ENCODE measurements at places on chromosomes 3 and 15.

- no peak for DNase-seq
Observed at GRCh38 chr15:83926116-83926515, 272.2 kb downstream of the ADAMTSL3 start.

- DNase-seq: no peak
Observed at GRCh38 chr3:128942161-128942952, 51.5 kb downstream of the CFAP92 start.

DNA sequence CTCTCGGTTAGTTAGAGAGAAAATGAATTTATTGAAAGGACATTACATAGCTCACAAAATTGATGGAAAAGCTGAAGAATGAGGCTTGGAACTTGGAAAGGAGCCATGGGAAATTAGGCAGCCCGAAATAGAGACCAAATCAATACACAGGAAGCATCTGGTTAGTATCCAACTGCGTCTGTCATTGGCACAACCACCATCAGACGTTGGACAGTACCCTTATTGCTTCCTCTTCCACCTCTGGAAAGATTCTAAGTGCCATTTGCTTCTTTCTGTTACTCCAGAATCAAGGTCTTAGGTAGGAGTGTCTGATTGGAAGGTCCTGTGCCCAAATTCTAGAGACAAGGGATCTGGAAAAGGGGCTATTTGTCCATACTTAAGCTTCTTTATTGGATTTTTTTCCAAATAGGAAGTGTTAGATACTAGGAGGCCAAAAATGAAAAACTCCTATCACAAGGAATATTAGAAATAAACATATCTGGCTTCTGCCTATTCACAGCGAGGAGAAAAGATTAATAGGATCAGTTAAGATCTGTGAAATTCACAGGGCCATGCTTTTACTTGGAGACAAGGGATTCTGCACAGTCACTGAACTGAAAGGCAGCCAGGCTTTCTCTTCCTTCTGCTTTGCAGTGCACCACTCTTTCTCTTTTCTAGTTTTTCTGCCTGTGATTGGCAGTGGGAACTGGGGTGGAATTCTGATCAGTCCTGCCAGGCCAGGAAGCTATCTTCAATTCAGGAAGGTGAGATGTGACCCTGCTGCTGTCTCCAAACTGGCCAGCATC lies 10.7 kb upstream of the HACD2 start:
- no peak for DNase-seq

GRCh38 chr3:31349001-31349748 lies 183.6 kb upstream of the STT3B start:
- no peak for DNase-seq

GRCh38 chr3:87247430-87247773 lies 20.3 kb downstream of the CHMP2B start:
- no peak for DNase-seq

DNA sequence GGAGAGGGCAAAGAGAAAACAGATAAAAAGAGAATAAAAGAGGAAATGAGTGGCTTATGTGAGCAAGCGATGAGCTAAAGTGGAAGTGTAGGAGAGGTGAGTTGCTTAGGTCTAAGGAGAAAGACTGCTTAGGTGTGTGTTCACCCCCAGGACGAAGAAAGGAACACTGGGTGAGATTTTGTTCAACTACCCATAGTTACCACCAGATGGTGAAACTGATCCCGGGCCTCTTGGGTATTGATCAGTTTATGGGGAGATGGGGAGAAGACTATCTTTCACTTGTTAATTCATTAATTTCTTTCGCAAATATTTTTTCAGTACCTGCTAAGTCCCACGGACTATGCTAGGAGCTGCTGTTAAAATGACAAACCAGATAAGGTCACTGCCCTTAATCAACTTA lies 33.9 kb downstream of the GAP43 start:
- no peak for DNase-seq

- DNase-seq: no peak
Observed at GRCh38 chr15:33138000-33138399, 56.5 kb downstream of the FMN1 start.

GRCh38 chr15:36432161-36432560 lies 147.3 kb upstream of the CDIN1 start:
- DNase-seq: peak; percentile 50

DNA sequence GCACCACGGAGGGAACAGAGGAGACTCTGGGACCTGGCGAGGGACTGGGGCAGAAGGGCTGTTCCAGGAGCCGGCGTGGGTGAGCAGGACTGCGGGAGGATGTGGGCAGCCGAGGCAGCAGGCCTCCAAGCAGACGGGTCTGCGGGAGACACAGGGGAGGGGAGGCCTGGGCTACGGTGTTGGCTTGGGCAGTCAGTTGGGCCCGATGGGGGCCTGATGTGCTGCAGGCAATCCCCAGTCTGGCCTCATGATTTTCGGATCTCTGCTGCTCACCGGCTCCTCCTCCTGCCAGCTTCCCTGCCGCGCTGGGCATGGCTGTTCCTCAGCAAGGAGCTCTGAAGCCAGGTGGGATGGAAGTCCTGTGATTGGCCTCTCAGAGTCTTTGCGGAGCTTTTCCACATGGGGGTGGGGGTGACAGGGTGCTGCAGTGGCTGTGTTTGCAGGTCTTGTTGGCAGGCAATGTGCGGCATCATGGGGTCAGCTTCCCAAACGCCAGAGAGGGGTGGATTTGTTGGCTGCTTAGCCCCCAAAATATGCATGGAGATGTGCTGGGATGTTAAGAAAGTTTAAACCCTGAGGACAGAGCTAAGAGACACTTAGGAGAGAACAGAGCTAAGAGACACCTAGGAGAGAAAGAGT lies 19.3 kb downstream of the MINAR1 start:
- DNase-seq: no peak

DNA sequence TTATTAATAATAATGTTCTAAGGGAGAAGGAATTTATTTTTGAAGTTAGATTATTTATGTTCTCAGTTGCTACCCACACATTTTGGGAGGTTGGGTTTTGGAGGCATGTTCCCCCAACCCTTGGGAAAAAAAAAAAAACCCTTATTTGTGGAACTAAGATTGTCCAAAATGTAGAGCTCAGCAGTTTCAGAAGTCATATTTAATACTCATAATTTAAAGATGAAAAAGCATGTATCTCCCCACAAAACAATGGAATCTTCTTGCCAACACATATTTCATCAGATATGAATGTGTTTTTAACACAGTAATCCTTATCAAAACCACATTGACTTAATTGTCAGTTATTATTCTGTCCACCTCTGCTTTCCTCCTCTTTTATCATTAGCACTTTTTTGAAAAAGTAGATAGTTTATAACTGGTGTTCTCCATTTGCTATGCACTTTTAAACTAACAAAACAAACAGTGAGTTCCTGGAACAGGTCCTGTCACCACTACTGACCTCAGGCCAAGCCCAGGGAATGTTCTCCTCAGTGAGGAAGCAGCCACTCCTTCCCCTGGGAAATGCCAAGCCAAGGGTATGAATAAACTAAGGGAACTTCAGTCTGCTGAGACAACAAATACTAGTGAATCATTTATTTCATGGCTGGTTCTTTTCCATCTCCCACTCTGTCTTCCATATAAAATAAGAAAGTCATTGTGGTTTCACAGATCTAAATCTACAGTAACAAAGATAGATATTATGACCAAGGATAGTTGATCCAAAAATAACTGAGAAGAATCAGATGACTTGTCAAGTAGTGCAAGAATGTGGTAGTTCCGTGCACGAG lies 414.4 kb upstream of the ALCAM start:
- peak; percentile 61 for DNase-seq

DNA sequence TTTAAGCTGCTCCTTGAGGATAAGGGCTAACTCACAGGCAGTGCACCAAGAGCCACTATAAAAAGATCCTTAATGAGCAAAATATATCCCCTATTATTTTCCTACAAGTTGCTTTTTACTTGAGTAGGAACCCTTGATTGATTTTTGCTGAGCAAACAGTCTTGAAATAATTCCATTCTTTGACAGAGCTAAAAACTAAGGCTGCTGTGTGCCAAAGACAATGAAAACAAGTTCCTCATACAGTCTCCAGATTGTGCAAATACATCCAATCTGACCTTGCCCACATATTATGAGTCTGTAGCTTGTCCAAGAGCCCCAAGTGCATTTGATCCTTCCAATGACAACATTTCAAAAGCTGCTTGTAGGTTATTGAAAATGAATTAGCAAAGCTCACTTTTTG lies 15.0 kb downstream of the PRKAR2A start:
- no peak for DNase-seq

DNA sequence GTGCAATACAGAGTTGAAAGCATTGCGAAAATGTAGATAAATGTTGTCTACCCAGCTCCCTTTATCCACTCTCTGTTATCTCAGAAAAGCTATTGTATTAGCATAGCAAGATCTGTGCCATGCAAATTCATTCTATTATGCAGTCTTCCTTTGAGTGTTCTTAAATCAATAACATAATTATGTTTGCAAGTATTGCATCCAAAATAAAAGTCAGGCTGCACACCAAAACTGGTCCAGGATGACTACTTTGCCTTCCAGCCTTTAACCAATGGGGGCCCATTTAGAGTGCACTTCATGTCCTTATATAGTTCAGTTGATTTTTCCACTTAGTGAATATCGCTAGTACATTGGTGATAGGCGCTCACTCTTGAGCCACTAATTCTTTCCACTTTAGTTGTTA lies 107.4 kb upstream of the MLF1 start:
- no peak for DNase-seq

- DNase-seq: no peak
Observed at GRCh38 chr3:105448338-105448982, 81.8 kb downstream of the ALCAM start.

DNA sequence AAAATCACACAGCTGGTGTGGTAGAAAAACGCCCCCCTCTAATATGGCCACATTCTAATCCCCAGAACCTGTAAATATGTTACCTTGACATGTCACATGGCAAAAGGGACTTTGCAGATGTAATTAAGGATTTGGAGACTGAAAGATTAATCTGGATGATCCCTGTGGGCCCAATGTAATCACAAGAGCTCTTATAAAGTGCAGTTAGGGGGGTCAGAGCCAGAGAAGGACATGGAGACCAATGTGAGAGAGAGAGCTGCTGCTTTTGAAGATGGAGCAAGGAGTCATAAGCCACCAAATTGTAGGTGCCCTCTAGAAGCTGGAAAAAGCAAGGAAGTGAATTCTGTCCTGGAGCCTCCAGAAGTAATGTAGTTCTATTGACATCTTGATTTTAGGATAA lies 152.6 kb downstream of the PEX5L start:
- DNase-seq: no peak

- DNase-seq: no peak
Observed at GRCh38 chr3:171389491-171389890, 70.7 kb downstream of the TNIK start.

GRCh38 chr3:160150525-160150924 lies 74.7 kb upstream of the C3orf80 start:
- peak; percentile 32 for DNase-seq

GRCh38 chr3:187610981-187611511 lies 59.1 kb downstream of the SST start:
- peak; percentile 63 for DNase-seq

GRCh38 chr15:29727871-29728270 lies 94.4 kb downstream of the TJP1 start:
- DNase-seq: no peak

- DNase-seq: no peak
Observed at GRCh38 chr3:197149528-197149927, 119.9 kb upstream of the MELTF start.

- DNase-seq: no peak
Observed at GRCh38 chr3:27521872-27522265, 37.7 kb upstream of the SLC4A7 start.

GRCh38 chr3:16337856-16338540 lies 73.0 kb downstream of the OXNAD1 start:
- no peak for DNase-seq

DNA sequence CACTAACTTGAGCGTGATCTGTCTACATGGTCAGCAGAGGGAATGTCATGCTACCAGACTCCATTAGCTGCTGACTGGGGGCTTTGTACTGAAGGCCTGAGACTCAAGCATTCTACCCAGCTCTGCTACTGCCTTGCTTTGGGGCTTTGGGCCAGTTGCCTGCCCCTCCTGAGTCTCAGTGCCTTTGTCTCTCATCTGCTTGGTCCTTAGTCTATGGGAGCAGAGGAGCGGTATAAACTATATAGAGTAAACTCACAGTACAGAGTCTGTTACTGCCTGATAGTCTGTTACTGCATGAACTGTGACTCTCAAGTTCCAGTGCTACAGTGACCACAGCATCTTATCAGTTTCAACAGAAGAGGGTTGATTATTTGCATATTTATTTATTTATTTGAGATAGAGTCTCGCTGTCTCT lies 38.5 kb upstream of the C15orf39 start:
- DNase-seq: no peak

DNA sequence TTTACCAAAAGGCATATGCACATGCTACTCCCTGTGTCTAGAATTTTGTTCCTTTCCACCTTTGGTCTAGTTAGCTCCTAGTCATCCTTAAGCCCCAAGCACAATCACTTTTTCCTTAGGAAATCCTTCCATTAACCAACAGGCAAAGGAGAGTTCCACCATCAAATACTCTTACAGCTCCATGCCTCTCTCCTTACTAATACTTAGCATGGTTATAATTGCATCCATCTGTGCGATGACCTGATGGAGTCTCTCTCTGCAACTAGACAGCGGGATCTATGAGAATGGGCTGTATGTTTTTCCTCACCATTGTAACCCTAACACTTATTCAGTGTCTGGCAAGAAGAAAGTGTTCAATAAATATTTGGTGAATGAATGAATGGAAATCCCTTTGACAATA lies 69.3 kb upstream of the SMAD3 start:
- no peak for DNase-seq

- DNase-seq: no peak
Observed at GRCh38 chr3:191235331-191236314, 36.6 kb downstream of the OSTN start.

- DNase-seq: no peak
Observed at GRCh38 chr3:64856977-64857516, 169.2 kb upstream of the ADAMTS9 start.

DNA sequence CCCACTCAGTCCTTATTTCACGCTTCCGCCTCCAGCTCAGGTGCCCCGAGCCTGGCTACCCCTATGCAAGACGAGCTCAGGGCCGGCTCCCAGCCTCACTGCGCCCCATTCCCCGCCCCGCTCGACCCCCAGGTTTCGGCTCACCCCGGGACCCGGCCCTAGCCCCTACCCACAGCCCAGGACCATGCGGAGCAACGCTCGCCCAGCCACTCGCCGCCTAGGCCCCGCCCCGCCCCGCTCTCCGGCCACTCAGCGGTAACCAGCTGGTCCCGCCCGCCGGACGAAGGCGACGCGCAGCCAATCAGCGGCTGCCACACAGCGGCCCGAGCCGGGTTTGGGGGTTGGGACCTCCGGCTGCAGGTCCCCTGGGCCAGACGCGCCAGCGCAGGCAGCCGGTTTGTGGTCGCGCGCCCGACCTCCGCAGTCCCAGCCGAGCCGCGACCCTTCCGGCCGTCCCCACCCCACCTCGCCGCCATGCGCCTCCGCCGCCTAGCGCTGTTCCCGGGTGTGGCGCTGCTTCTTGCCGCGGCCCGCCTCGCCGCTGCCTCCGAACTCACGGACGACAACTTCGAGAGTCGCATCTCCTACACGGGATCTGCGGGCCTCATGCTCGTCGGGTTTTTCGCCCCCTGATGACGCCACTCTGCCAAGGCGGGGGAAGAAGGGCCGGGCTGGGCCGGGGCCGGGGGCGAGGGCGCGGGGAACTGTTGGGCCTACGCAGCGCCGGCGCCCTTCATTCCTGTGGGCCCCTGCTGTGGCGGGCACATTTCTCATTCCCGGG lies at the start of gene CATSPER2:
Gene CATSPER2, minus strand, starts transcription at position 196 of the 781 bp plus-strand sequence. CDS start 783 bp downstream, outside the sequence.
- no peak for DNase-seq

- DNase-seq: no peak
Observed at GRCh38 chr3:105862217-105862616, 6.6 kb downstream of the CBLB start.

All from GM04504 (cell line).